Activated effector memory CD4-positive, alpha-beta T cell treated with anti-CD3 and anti-CD28 coated beads, Interleukin-2, amount 50 U/mL, for 16 hours (primary cell): ENCODE measurements at places on chromosomes 3 and 15.

DNA sequence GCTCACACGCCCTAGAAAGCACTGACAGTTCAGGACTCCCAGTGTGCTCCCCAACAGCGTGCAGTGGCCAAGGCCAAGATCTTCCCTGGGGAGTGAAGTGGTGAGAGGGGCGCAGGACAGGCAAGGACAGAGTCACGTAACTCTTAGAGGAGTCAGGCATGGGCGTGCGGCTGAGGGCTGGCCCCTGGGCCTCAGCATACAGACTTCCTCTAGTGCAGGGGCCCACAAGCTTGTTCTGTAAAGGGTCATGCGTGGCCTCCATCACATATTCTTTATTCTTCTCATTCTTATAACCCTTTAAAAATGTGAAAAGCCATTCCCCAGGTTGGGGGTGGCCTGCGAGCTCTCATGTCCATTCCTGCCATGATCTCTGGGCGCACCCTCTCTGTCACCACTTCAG, 25.2 kb downstream of the TMEM43 start:
- no peak for DNase-seq

DNA sequence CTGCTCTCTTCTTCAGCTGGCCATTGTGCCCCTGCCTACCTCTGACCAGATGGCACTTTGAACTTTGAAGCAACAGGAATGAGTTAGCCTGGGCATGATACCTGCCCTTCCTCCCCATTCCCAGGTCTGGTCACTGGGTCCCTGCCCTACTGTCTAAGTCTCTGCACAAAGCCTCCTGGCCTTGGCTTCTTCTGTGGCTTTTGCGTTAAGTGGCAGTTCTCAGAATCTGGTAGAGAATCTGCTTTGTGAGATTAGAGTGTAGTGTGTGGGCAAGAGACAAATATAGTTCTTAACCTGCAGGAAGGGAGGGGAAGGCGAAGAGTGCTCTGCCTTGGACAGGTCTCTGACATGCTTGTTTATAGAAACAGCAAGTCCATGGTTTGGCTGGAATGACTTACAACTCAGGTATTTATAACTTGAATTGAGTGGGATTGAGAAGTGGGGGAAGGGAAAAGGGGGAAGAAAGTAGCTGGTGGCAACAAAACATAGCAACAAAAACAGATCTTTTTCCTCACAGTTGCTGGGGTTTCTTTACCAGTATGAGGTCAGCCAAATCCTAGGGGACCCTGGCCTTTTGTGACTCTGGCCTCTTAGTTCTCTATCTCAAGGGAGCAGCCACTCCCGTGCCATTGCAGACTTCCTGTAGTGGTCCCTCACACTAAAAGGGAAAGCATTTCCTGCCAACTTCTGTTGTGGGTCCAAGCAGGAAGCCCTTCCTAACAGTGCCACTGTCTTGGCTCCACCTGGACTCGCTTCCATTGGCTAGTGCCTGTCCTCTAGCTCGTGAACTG, 16.7 kb downstream of the MAPKBP1 start:
- no peak for DNase-seq

- DNase-seq: no peak
Measured at GRCh38 chr15:29743475-29743874, 78.8 kb downstream of the TJP1 start.

GRCh38 chr3:123048480-123049237, 18.2 kb upstream of the PDIA5 start:
- no peak for DNase-seq

DNA sequence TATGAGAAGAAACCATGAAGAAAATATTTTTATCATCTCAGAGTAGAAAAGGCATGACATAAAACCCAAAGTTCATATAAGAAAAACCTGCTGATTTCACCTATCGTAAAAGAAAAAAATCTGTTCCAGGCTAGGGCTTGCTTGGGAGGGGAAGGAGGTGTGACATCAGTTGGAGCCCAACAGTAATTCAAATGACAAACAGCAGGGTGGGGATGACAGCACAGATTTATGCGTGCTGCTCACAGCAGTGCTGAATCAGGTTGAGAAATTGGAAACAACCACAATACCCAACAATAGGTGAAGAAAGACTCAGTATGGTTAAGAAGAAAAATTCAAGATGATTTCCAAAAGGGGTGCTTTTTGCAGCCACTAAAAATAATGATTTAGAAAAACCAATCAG, 172.4 kb downstream of the PDE8A start:
- DNase-seq: no peak

DNA sequence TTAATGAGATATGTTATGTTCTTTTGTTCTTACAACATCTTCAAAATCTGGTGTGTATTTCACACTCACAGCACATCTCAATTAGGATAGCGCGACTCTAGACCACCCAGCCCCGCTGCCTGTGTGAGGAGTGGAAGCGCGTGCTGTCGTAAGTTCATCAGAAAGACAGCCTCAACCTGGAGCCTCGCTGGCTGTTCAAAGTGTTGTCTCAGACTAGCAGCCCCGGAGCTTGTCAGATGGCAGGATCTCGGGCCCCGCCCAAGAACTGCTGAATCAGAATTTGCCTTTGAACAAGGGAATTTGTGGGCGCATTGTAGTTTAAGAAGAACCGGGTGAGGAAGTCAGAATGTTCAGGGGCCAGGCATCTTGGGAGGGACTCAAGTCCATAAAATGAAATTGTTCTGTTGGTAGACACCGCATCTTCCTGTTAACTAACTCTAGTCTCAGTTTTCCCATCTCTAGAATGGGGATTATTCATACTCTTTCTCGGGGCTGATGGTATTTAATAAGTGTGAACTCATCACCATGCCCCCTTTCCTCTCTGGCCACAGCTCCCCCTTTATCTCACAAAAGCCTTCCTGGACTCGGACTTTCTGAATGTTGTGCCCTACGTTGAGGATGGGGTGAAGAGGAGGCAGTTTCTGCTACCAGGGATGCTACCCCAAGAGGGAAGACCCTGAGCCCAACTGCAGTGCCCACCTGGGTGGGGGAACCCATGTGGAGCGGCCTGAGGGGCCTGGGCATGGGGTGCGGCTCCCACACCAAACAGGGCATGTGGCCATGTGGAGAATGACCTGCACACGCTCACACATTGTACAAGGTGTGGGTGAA, 40.4 kb downstream of the BHLHE40 start:
- peak; percentile 89 for DNase-seq

DNA sequence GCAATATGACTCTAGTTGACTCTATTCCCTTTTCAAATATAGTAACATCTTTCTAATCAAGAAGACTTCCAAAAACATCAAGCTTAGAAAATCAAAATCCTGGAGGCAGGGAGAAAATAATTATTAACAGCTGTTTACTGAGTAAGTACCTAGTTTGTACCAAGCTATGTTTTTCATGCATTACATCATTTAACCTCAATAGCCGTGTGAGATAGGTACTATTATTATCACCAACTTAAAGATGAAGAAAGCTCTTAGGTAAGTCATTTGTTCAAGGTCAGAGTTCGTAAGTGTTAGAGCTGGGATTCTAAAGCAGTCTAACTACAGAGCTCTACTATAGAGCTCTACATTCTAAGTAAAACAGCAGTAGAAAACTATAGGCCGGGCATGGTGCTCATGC, 41.6 kb downstream of the GSK3B start:
- DNase-seq: no peak

GRCh38 chr3:153961494-153961893, 159.7 kb upstream of the ARHGEF26 start:
- DNase-seq: no peak

GRCh38 chr15:77815015-77815414, 182.3 kb upstream of the LINGO1 start:
- no peak for DNase-seq

GRCh38 chr3:175193815-175194518, 334.8 kb downstream of the NAALADL2 start:
- no peak for DNase-seq

- no peak for DNase-seq
Measured at GRCh38 chr15:93866948-93867347, 364.4 kb upstream of the MCTP2 start.

DNA sequence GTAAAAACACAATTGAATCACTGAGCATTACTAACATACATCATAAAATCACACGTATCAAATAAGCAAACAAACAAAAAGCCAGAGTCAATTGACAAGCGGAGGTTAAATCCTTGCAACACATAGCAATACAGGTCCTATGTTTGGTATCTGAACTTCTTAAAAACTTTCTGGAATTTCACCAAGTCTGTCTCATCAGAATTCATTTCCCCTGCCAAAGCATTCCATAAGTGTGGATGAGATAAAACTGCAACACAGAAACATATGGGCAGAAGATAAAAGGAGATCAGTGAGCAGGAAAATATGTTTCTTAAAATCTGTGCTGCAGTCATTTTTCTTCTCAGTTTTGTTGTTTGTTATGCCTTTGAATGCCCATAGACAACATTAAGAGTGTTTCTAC, 1155.5 kb downstream of the TBL1XR1 start:
- DNase-seq: no peak

GRCh38 chr3:58167431-58168351, 43.1 kb downstream of the DNASE1L3 start:
- peak; percentile 84 for DNase-seq

GRCh38 chr15:42080186-42080918, 14.0 kb downstream of the PLA2G4D start:
- no peak for DNase-seq

DNA sequence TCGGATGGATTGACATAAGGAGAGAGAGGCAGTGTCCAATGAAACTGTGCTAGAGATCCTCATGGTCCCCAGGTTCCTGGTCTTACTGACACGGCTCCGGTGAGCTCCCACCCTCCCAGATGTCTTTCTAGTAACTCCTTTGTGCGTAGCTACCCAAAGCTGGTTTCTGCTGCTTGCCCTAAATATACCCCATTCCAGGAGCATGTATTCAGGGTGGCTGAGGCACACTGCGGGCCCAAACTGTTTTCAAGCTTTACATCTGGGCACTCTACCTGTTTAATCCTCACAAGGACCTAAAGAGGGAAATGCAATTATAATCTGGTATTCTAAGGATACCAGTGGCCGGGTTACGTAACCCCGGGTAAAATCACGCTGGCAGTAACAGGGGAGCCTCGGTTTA, 161.2 kb upstream of the NSMCE3 start:
- no peak for DNase-seq
